Myocyte (in vitro differentiated cells): ENCODE measurements at places on chromosomes 12 and 14. TPM values are rescaled to one million over a fixed set of nuclear protein-coding genes. Genes with fewer than 3 reads are reported as not detected.

TSPAN11 gene
- total RNA-seq, result 0.16 TPM in 2 replicates

BBOF1 gene
- total RNA-seq, result 6.4 and 7.8 TPM in 2 replicates

KLHL33 gene
- total RNA-seq, result 0.05 and 0.16 TPM in 2 replicates

SYNDIG1L gene
- 0.24 TPM in 1 of 2 replicates, not detected in the other for total RNA-seq

METTL17 gene
- 66.9 and 71.5 TPM in 2 replicates for total RNA-seq

ACVRL1 gene
- 0.52 and 0.78 TPM in 2 replicates for total RNA-seq

NOS1 gene
- total RNA-seq, result not detected in 2 replicates

BDKRB2 gene
- total RNA-seq, result 0.19 and 0.26 TPM in 2 replicates

SDR9C7 gene
- total RNA-seq, result 0.16 TPM in 1 of 2 replicates, not detected in the other

SLC5A8 gene
- total RNA-seq, result not detected in 2 replicates
